ENCODE measurements at places on chromosomes 6 and 20. TPM values are rescaled to one million over a fixed set of nuclear protein-coding genes. Genes with fewer than 3 reads are reported as not detected.

The JPH2 gene
- total RNA-seq: not detected

The C20orf141 gene
- not detected for total RNA-seq

The SYCP2 gene
- 7.6 TPM for total RNA-seq

The ATG5 gene
- total RNA-seq: 33.8 TPM
